ENCODE measurements at places on chromosomes 3 and 15. TPM values are rescaled to one million over a fixed set of nuclear protein-coding genes. Genes with fewer than 3 reads are reported as not detected.

GRCh38 chr3:105233010-105233409 lies 133.7 kb upstream of the ALCAM start:
- no peak for DNase-seq

GRCh38 chr3:158050461-158050860 lies 55.8 kb downstream of the SHOX2 start:
- DNase-seq = no peak

DNA sequence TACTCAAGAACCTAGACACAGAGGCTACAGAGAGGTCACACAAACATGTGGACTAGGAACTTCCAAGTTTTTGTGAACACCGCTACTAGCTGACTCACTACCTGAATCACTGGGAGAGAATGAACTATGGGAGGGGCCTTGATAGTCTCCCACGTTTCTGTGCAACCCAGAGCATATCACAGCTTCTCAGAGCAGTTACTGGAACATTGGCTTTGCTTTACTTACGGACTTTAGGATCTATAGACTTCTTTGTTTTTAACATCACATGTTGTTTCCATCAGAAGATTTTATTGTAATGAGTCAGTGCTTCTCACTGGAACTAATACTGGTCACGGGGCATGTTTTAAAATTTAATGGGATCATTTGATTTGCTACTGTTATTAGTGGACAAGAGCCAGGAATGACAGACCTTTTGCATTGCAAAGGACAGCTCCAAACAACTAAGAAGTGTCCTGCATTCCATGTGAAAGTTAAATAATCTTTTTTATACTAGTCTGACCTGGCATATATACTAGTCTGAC lies 35.6 kb downstream of the RTP4 start:
- DNase-seq = peak; percentile 58

DNA sequence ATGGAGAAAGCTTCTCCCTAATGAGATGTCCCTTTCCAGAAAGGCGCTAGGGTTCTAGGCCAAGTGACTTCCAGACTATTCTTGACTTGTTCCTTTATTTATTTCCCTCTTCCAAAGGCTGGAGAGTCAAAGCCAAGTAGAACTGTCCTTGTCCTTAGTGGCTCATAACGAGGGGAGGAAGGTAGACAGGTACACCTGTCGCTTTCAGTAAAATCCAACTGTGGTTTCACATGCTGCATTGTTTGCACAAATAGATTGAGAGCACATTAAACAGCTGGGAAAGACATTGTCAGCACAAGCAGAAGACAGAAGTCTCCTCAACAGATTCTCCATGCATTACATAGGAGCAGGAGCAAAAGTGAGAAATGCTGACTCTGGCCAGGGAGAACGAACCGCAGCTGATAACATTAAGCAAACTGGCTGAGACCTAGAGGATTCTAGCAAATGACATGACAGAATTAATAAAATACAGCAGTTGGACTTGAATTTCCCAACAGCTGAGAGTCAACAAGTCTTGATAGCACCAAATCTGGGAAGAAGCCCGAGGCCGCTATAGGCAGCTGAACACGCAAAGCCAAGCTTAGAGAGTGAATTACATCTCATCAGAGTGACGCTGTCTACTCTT lies 227.7 kb downstream of the TLE3 start:
- no peak for DNase-seq

LARP6 gene
- polyA plus RNA-seq = 14.6 TPM

EBLN2 gene
- 3.5 TPM for polyA plus RNA-seq

Data from left renal pelvis (tissue), 4 donors.